ENCODE measurements at places on chromosomes 16 and 17.

GRCh38 chr17:42097691-42098631 is at the start of gene ZNF385C:
TSS of gene ZNF385C (minus strand) at chr17:42098473. CDS start at chr17:42063056, 35,417 bp downstream.
- DNase-seq = peak; percentile 69

DNA sequence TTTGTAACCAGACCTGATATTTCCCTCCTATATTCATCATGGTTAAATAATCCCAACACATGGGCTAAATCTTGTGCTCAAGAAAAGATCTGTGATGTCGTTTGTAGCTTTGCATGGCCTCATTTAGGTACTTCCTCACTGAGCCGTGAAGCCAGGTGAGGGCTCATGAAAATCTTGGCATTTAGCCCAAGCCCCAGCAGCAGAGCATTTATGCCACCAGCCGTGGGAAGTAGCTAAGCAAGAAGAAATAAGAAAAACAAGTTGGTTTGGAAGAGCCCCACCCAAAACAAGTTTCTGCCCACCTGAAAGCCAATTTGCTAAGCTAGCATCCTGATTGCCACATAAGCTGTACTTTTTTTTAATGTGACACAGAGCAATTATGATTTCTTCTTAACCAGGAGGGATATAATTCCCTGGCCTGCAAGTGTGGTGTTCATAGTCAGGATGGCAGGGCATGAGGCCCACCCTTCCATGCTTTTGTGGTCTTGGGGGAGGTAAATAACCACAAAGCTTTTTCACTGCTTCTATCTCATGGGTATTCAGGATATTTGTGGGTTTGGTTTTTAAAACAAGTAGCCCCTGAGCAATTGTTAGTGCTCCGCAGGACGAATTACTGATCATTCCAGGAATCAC is 10.5 kb downstream of the TMIGD1 start:
- DNase-seq = peak; percentile 42

- no peak for DNase-seq
These were observed 37.0 kb downstream of the TMC7 start for GRCh38 chr16:19020689-19021088.

DNA sequence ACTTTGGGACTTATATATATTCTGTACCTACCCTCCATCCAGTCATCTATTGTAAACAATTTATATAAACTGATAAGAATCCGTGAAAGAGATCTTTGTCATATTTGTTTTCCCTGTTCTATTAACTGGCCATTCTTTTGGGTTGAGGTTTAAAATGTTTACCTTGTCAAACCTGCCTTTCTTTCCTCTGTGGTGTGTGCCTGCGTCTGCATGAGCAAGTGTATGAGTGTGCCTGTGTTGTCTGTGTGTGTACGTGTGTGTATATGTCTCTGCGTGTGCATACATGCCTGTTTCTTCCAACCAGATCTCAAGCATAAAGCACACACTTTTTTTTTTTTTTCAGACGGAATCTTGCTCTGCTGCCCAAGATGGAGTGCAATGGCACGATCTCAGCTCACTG is 201.5 kb downstream of the C16orf95 start:
- no peak for DNase-seq

- DNase-seq = no peak
These were observed 379.1 kb upstream of the CDH11 start for GRCh38 chr16:65500919-65501318.

- DNase-seq = no peak
These were observed 80.9 kb upstream of the MTMR4 start for GRCh38 chr17:58595194-58595792.

- DNase-seq = peak; percentile 63
These were observed 11.5 kb downstream of the RMI2 start for GRCh38 chr16:11356573-11357331.

- no peak for DNase-seq
These were observed 6.3 kb upstream of the ECI1 start for GRCh38 chr16:2257726-2258125.

DNA sequence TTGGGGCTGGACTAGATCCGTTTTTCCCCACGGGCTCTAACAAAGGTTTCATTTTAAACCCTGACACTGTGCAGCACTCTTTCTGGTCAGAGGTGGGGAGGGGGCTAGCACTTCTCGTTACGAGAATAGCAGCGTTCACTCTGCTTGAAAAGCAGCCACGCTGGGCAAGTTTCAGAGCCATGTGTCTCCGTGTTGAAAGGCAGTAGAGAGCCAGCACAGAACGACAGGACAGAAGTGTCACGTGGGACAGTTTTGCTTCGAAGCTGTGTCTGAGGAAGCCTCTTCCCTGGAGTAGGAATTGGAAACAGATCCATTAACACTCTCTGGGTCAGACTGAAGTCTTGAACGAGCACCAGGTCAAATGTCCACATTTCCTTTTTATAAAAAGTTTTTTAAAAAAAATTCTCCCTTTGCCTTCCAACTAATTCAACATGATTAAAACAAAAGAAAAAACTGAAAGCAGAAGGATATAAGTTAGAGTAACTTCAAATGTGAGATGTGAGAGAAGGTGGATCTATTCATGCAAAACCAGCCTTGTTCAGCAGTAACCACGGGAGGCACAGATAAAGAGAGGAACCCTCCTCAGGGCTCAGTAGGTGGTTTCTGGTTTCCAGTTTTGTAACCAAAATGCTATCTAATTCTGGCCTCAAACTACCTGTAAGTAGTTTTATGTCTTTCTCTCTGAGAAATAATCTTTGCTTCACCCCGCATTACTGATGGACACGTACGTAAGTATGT is 65.0 kb downstream of the SMG6 start:
- peak; percentile 62 for DNase-seq

Data from germinal center (tissue), 1 donor.